Adipocyte (in vitro differentiated cells): ENCODE measurements at places on chromosomes 1 and 21.
A peak's percentile ranks its signal among the peaks of the same experiment; 100 is the strongest.

DNA sequence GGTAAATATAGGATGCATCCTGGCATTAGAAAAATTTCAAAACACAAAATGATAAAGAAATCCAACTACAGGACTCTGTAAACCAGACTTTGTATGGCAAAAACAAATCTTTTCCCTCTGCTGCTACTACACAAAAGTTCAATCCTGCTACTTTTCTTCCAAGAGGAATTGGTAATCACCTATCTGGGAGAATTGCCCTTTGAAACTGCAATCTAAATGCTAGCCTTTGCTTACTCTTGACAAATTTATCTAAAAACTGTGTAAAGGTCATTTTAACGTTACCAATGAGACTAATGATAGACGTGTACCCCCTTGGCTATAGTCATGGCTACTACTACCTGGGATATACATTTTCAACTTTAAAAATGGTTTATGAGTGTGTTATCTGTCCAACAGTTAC is 837.9 kb upstream of the CXADR start:
- DNase-seq: no peak

GRCh38 chr21:44706026-44706705 is 5.2 kb downstream of the TSPEAR start:
- DNase-seq: no peak

GRCh38 chr21:25513810-25514209 is 93.5 kb downstream of the MRPL39 start:
- no peak for DNase-seq

- DNase-seq: peak; percentile 48
Observed at GRCh38 chr1:182054698-182055326, 6.7 kb downstream of the ZNF648 start.

GRCh38 chr1:6184083-6184783 is 4.1 kb upstream of the CHD5 start:
- DNase-seq: no peak

DNA sequence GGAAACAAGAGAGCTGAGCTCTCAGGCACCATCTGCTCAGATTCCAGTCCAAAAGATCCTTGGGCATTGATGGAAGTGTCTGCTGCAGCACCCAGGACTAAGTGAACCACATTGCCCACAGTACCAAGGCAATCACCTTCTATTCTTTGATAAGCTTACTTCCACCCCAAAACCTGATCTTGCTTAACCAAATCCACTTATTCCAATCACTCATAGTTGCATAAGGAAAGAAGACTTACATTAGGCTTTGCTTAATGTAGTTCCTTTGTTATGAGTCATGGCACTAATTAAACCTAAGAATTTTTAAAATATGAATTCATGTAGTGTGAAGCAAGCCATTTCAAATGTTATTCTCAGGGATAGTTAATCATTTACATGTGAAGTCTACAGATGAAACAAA is 84.5 kb downstream of the UCHL5 start:
- peak; percentile 62 for DNase-seq

GRCh38 chr21:44940116-44940631 is 345 bp downstream of the SLX9 start:
- DNase-seq: peak; percentile 61

DNA sequence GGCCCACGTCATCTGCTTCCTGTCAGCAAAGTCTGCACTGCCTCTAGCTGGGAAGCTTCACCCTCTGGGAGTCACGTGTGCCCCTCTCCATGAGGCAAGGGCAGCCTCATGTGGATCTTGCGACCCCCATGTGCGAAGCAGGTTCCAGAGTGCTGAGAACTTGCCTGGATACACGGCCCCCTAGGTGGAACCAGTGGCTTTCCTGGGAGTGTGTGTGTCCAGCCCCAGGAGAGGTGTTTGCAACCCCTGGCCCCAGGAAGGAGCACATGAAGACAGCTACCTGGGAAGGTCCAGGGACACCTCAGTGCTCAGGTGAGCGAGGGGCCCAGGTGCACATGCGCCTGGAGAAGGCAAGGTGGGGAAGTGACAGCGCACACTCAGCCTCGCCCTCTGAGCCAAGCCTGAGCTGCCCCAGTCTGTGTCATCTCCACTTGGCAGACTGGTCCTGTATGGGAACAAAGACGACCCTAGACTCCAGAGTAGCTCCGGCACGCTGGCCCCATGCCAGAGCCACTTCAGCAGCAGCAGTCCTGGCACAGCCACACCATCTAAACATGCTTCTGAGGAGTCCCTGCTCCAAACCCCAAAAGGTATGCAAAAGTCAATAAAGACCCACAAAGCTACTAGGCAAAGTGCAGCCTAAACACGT is 8.9 kb downstream of the LSS start:
- no peak for DNase-seq

GRCh38 chr1:222257027-222257426 is 290.9 kb downstream of the HHIPL2 start:
- no peak for DNase-seq

GRCh38 chr1:25902462-25902861 is 3.8 kb downstream of the STMN1 start:
- no peak for DNase-seq

DNA sequence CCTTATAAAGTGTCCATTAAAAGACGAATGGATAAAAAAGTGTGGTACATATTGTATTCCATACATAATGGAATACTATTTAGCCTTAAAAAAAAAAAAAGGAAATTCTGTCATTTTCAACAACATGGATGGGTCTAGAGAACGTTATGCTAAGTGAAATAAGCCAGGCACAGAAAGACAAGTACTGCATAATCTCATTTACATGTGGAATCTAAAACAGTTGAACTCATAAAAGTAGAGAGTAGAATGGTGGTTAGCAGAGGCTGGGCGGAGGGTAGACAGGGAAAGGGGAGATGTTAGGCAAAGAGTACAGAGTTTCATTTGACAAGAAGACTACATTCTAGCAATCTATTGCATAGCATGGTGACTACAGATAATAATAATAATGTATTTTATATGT is 2.6 kb downstream of the CTSS start:
- DNase-seq: no peak

DNA sequence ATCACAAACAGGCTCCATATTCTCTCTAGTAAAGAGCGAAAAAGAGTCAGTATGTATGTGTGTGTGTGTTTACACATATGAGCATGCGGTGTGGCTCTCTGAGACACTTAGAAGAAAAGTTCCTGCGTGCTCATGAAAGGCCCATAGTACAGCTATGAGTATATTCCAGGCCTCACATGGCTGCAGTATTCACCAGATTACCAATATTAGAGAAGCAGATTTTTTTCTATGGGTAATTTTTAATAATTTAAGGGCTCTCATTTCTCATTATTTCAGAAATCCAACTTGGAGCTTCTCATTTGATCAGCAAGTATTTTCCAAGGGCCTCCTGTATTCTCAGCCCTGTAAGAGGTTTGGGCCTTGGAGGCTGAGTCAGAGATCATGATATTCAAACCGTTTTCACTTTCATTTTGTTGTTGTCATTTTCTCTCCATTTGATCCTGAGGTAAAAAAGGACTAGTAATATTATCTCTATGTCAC is 232.9 kb upstream of the SGIP1 start:
- DNase-seq: peak; percentile 58

DNA sequence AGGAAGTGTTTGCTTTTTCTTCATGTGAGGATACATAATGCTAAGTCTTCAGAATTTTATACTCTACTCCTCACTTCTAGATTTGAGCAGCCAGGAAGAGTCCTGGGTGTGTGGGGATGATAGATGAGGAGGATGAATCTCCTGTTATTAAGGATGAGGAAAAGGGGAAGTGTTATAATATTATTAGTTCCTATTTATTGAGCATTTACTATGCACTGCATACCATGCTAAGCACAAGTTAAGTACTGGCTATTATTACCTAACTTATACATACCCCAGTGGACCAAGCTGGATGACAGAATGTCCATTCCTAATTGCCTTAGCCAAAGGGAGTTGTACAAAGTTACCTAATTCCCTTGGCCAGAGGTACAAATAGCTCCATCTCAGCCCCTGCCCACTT is 19.8 kb downstream of the CACHD1 start:
- no peak for DNase-seq

- DNase-seq: no peak
Observed at GRCh38 chr1:166272155-166272554, 105.4 kb upstream of the FAM78B start.

DNA sequence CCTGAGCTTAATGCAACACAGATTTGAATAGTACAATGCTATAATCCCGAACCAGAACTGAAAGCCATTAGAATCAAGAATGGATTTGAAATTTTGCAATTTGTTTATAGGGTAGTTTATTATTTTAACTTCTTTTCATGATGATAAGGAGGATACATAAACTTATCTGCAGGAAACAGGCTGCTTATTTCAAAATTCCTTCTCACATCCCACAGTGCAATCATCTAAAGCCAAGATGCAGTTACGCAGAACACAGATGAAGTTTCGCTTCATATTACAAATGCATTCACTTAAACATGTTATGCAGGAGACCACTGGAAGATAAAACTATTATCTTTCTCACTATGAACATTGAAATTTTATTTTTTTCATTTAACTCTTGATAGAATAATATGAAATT is 1019.6 kb downstream of the PLA2G4A start:
- DNase-seq: no peak

GRCh38 chr1:221777431-221778072 is 35.7 kb upstream of the DUSP10 start:
- no peak for DNase-seq
